ENCODE measurements at places on chromosomes 7 and 10. TPM values are rescaled to one million over a fixed set of nuclear protein-coding genes. Genes with fewer than 3 reads are reported as not detected.

- no peak for DNase-seq
These were observed 217.1 kb upstream of the GHITM start for GRCh38 chr10:83921984-83922860.

- DNase-seq: no peak
These were observed 234.2 kb upstream of the LRRN3 start for GRCh38 chr7:110856704-110857103.

GRCh38 chr7:22653951-22654350 lies 73.0 kb upstream of the IL6 start:
- no peak for DNase-seq

DNA sequence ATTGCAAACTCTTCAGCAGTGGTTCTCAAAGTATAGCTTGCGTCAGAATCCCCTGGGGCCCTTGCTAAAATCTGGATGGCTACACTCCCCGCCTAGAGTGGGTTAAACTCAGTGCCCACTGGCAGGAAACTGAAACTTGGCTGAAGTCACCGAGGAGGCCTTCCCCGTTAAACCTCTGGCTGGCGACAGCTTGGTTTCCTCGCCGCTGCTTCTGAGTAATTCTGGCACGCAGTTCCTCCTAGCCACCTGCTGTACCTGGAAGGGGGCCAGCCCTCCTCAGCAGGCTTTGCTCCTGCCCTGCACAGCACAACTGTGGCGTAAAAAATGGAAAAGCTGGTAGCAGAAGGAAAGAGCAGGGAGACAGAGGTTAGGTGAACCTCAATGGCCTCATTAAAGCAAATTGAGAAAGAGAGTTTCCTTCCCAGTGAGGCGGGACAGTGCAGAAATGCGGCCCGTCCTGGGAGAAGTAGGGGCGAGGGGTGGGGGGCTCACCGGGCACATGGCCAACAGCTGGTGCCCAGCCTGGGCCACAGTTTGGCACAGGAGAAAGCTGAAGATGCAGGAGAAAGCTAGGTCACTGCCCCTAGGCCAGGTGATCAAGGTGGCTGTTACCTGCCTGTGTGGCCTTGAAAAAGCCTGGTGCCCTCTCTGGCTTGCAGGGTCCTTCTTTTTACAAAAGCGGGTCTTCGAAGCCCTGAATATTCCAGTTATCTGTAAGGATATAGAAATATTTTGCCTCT lies 46.6 kb downstream of the ALOX5 start:
- peak; percentile 78 for DNase-seq

- no peak for DNase-seq
These were observed 31.9 kb upstream of the PWWP2B start for GRCh38 chr10:132365102-132365501.

DNA sequence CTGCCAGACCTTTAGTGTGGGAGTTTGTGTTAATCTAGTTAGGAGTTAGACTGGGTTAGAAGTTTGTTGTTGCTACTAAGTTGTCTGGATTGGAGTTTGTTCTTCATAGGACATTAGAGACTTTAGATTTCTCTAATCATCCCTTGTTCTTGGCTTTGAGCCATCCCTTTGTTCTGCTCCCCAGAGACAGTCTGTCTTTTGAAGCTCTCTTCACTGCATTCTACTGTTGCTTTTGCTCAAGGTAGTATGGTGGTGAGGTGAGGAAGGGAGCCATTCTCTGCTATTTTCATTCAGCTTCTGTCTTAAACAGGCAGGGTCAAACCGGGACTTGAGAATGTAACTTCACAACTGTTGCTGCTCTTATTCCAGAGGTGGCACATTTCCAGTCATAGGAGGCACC lies 10.4 kb upstream of the TARP start:
- no peak for DNase-seq

GRCh38 chr10:99926925-99927720 lies 82.6 kb downstream of the DNMBP start:
- peak; percentile 50 for DNase-seq

DNA sequence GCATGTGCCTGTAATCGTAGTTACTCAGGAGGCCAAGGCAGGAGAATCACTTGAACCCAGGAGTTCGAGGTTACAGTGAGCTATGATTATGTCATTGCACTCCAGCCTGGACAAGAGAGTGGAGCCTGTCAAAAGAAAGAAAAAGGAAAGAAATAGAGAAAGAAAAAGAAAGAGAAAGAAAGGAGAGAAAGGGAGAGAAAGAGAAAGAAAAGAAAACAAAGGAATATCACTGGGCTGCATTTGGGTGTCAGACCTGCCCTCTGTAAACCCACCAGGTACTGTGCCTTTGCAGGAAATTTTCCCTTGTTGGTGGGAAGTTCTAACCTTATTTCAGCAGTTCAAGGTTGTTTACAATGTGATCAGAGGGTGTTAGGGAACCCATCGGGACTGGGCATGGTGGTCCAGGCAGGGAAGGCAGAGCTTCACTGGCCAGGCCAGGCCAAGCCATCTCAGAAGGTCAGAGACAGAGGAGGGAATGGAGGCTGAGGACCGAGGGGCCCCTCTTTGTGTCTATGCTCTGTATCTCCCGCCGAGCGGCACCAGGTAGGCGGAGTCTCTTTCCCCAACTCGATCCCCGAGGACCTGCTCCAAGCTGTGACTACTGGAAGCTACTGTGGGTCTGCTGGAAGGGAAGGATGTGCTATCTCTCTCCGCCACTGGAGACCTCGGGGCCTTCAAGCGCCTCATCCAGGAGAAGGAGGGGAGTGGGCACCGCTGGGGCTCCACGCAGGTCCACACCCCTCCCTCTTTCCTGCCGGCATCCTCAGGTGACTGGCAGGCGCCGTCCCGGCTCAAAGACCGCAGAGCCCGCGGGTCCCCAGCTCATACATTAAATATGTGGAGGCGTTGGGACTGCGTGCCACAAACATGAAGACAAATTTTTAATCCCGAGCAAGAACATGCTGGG lies 15.2 kb upstream of the KAZALD1 start:
- DNase-seq: no peak

DNA sequence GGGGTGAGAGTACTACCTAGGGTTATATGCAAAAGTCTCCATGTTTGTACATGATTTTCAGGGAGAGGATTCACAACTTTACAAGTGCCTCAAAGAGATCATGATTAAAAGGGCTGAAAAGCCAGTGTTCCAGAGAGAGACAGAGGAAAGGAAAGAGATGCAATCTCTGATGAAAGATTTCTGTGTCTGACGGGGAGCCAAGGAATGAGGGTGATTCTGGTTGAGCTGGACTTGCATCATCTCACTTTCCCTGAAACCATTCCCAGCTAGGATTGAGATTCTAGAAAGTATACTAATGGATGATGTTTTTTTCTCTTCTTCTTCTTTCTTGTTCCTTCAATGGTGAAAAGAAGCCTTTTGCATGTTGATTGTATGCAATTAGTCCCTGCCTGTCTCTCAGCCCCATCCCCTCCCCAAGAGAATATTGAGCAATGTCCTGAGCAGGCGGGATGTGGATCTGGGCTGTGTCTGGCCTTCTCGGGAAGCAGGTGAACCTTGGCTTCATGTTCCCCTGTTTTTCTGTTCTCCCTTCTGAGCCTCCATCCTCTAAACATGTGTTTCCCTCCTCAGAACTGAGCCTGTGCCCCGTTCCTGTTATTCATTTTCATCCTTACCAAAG lies 186.1 kb downstream of the ZNF365 start:
- no peak for DNase-seq

Gene GIMAP6
- total RNA-seq: 1.9 TPM

Gene TAC1
- not detected for total RNA-seq

Gene CDK1
- total RNA-seq: 191 TPM
